ENCODE measurements at places on chromosomes 11 and 22.
A peak's percentile ranks its signal among the peaks of the same experiment; 100 is the strongest.

- no peak for DNase-seq
Measured at GRCh38 chr22:19466848-19467752, 11.9 kb downstream of the UFD1 start.

- peak; percentile 75 for DNase-seq
Measured at GRCh38 chr11:4072668-4073285, 21.8 kb upstream of the RRM1 start.

DNA sequence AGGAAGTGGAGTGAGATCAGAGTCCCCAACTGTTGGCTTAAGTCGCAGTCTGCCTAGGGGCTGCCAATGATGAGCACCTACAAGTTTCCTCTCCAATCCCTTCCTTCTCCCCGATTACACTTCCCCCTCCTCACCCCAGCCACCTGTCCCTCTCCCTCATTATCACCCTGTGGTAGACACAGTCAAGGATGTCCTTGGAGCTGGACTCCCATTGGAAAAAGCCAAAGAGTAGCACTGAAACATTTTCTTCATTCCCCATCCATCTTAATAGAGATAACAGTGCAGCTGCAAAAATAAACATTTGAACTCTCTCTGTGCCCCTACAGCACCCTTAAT, 146.2 kb downstream of the DBX1 start:
- DNase-seq, result no peak

DNA sequence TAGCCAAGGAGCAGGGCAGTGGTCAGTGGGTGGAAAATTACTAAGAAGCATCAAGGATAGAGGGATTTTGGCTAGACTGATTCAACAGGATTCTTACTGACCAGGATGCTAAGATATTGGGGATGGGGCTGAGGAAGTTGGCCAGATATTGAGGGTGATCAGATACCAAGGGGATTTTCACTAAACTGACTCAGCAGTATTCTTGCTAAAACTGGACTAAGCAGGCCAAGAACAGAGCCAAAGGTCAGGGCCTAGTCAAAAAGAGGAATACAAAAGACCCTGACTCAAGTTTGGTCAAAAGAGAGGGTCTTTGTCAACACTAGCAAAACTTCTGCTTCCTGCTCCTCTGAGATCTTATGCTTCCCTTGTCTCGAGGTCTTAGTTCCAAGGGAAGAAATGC, 38.6 kb upstream of the DEUP1 start:
- DNase-seq, result no peak

DNA sequence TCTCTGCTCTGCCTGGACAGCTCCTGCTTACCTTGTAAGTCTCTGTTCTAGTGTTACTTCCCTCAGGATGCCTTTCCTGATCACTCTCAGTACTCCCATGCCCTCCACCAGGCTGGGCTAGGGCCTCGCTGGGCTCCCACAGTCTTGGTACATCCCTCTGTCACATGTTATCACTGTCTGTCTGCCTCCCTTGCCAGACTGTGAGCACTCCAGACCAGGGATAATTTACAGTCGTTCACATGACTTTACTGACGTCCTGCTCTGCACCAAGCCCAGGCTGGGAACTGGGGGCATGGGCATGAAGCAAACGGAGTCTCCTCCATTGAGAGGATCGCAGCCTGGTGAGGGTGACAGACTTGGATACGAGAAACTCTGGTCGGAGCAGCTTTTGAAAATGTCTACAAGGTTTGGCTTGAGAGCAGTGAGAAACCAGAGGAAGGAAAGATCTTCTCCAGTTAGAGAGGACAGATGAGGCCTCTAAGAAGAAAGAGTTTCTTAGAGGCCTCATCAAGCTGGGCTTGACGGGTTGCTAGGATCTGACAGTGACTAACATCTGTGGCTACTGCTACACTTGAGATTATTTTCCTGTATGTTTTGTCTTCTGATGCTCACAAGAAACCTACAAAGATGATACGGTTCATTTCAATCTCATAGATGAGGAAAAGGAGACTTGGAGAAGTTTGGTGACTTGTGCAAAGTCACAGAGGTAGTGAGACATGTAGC, 12.5 kb downstream of the USP35 start:
- DNase-seq, result no peak

DNA sequence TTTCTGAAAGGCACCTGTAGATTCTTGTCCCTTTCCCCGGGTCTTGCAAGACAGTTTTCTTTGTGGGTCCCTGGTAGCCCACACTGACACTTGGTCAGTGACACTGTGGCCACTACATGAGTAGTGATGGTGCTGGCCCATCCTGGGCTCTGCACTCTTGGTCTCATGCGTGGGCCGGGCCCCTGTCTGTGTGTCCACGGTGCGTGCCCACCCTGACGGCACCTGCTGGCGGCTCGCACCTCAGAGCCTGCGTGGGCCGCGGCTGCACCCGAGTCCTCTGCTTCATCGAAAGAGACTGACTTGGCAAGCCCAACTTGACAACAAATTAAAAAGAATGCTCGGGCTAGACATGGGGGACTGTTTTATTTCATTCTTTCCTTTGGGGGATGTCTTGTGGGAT, 37.5 kb downstream of the ADAMTS15 start:
- no peak for DNase-seq

- DNase-seq, result peak; percentile 28
Measured at GRCh38 chr11:104338186-104338585, 174.2 kb upstream of the PDGFD start.

GRCh38 chr11:108944471-108945178, 279.8 kb downstream of the DDX10 start:
- no peak for DNase-seq

GRCh38 chr11:76791861-76792260, 8.7 kb downstream of the TSKU start:
- peak; percentile 66 for DNase-seq

DNA sequence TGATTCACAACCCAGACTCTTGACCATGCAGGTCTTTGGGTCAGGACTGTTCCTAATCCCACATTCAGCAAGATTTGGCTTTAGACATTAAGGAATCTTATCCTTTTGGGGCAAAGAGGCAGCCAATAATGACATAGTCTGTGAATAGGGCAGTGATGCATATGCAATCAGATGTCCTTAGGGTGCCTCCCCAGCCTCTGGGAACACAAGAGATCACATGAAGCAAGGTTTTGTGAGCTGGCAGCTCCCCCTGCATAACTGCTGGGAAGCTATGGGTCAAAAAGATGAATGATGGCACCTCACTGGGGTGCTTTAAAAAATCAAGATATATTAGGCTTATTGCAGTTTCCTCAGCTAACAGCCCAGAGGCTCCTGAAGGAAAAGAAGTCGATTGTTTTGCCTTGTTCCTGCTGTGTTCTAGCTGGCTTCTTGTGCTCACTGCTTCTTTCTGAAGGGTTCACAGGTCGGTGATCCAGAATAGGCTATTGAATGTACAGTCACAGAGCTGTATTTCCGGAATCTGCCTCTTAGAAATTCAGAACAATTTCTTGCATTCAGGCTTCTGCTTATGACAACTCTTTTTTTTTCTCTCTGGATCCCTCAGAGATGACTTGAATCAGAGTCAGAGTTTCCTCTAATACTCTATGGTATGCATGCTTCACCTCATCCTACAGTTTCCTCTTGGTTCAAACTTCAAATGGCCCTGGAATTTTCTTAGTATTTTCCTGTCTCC, 31.7 kb downstream of the INSC start:
- peak; percentile 32 for DNase-seq

DNA sequence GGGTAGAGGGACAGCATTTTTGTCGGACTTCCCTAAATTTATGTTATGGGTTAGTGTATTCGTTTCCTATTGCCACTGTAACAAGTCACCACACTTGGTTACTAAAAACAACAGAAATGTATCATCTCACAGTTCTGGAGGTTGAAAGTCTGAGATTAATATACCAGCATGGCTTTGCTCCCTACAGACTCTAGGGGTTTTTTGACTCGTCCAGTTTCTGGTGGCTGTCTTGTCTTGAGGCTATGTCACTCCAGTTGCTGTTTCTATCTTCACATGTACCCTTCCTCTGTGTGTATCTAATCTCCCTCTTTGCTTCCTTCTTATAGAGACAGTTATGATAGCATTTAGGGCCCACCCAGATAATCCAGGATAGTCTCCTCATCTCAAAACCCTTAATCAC, 9.1 kb upstream of the CCDC179 start:
- DNase-seq, result no peak

- no peak for DNase-seq
Measured at GRCh38 chr11:34235189-34235588, 122.6 kb downstream of the ABTB2 start.

- no peak for DNase-seq
Measured at GRCh38 chr11:34284811-34285481, 72.9 kb downstream of the ABTB2 start.

- DNase-seq, result no peak
Measured at GRCh38 chr22:42315392-42315756, 44.9 kb upstream of the TCF20 start.

DNA sequence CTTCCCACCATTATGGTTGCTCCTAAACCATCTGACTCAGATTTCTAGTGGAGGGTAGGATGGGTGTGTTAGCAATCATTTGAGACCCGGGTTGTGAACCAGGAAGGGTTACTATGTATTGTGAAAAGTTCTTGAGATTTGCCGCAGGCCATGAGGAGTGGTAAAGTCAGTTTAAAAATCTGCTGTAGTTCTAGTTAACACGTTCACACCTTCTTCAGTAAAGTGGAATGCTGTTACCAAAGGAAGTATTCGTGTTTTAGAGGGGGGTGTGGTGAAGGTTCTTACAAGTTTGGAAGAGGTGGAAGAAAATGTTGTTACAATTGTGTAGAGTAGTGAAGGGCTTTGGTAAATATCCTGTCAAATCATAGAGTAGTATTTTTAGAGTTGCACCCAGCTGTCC, 2.6 kb downstream of the MTMR3 start:
- no peak for DNase-seq

DNA sequence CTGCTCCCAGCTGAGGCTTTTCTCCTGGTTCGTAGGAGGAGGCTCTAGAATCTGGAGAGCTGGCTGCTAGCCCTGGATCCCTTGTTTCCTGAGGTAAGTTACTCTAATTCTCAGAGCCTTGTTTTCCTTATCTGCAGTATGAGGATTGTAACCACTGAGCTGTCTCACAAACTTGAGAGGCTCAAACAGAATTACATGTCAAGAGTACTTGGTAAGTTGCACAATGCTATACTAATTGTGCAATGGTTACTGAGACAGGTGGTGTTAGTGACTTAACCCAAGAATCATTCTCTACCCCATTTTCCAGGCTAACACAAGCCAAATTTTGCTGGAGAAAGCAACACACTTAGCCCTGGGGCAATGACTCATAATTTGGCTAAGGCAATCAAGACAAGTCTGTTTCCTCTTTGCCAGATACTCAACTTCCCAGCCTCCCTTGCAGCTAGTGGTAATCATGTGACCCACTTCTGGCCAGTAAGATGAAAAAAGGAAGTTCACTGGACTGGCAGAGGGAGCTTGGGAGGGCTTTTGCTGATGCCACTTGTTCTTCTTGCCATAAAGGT, 348.0 kb downstream of the TENM4 start:
- peak; percentile 100 for DNase-seq

DNA sequence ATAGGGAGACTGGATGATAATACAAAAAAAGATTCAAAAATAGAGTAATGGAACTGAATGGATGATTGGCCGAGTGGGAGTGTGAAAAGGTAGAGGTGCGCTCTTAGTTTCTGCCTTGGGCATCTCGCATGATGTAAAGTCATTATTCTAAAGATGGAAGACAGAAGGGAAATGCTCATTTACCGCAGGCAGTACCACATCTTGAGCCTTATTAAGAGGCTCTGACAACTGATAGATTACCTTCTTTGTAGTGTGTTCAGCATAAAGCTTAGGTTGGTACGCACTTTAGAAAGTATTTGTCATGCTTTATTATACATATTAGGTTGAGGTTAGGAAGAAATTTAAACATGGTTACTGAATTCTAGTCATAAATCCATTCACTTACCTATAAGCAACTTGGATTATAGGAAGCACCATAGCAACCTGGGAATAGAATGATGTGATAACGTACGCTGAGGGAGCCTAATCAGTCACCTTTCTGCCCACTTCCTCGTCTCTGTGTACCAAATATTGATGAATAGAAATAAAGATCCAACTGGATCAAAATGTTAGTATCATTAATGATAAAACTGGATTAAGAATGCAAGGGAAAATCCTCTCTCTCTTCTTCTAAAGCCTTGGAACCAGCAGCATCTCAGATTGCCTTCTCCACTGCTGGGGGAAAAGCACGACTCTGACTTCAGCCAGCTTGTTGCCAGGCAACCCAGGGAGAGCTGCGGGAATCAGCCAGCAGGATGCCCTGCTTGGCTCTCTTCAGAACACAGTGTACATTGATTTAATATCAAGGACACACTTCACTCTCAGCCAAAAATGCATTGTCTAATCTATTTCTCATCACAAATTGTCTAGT, 29.0 kb upstream of the VWA5A start:
- no peak for DNase-seq

- DNase-seq, result no peak
Measured at GRCh38 chr11:72732329-72732728, 19.9 kb downstream of the ARAP1 start.

- no peak for DNase-seq
Measured at GRCh38 chr11:119901657-119902577, 172.9 kb upstream of the NECTIN1 start.

DNA sequence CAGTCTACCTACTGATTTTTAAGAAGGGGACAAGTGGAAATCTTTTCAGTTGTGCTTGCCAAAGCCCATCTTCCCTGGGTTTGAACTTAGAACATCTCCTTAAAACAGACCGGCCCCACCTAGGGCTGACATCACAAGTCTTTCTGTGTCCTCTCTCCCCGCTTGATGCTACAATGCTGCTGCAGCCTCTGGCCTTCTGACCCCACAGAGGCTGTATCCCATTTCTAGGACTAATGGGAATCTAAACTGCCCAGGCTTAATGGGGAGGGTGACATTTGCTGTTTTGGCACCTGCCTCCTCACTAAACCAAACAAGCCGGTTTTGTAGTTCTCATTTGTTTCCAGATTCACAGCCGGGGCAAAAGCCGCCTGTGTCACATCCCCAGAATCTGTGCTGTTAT, 121.3 kb upstream of the CADM1 start:
- no peak for DNase-seq

DNA sequence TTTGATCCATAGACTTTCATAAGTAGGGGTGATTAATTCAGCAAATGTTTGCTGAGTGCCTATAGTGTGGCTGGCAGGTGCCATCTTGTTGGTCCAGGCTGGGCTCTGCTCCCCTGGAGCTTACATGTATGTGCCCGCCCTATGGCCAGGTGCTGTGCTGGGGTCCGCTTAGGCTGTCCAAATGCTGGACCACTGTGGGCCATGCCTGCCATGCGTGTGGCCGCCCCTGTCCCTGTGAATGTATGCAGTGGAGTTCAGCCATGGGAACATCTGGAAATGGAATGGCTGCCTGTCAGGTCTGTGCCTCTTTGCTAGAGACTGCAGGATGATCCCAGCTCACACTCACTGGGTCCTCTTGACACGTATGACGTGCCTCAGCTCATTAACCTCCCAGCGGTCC, 594.6 kb downstream of the TBC1D22A start:
- DNase-seq, result no peak

DNA sequence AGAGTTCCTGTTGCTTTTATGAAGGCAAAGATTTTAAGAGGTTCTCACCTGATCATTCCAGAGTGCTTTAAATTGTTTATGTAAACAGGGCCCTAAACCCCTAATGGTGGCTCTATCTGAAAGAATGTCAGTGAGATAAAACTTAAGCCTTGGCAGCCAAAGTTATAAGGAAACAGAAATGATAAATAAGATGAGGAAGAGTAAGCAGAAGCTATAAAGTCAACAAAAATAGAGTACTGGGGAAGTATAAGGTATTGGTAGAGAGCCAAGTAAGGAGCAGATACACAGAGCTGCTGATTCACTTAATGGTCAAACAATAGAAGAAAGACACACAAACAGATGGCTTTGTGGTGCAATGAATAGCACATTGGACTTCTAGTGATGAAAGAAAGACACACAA, 37.9 kb downstream of the TMPRSS5 start:
- DNase-seq, result no peak

- no peak for DNase-seq
Measured at GRCh38 chr11:61328351-61328750, 4.6 kb downstream of the DDB1 start.

GRCh38 chr11:13074714-13075464, 65.8 kb downstream of the RASSF10 start:
- DNase-seq, result no peak

Data from AG10803 (cell line).